ENCODE measurements at places on chromosomes 13 and 19.

DNA sequence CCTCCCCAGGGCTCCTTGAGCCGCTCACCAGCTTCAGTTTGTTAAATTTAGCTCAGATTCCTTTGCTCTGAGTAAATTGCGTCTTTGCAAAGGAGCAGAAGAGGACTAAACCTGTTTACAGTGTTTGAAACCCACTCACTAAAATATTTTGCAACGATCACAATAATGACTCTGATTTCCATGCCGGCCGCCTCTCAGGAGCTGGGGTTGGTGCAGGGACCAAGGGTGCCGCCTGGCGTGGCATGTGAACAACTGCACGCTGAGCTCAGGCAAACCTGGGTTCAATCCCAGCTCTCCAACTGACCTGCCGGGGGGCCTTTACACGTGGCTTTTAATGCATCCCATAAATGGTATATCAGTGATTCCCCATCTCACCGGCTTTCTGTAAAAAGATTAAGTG lies 68.7 kb upstream of the CACNA1A start:
- no peaks in the 10 kb centered on the region for H3K4me1 ChIP-seq
- no peak for DNase-seq
- H3K27ac ChIP-seq, result no peak overlapping the region
- no peak overlapping the region for H3K4me3 ChIP-seq

- no peaks in the 10 kb centered on the region for H3K4me1 ChIP-seq
- H3K27ac ChIP-seq, result no peak overlapping the region
- DNase-seq, result no peak
- no peak overlapping the region for H3K4me3 ChIP-seq
- no peaks in the 10 kb centered on the region for H3K36me3 ChIP-seq
Observed at GRCh38 chr13:23778879-23779278, 110.3 kb downstream of the MIPEP start.

GRCh38 chr19:927780-928401 lies 2.1 kb downstream of the ARID3A start:
- H3K36me3 ChIP-seq, result no peaks in the 10 kb centered on the region
- peaks cover 24% of the 10 kb centered on the region for H3K4me1 ChIP-seq
- H3K27me3 ChIP-seq, result no peaks in the 10 kb centered on the region
- DNase-seq, result no peak
- no peak overlapping the region for H3K4me3 ChIP-seq
- H3K27ac ChIP-seq, result no peak overlapping the region

GRCh38 chr19:542173-542866 lies 1.5 kb upstream of the GZMM start:
- peaks cover 11% of the 10 kb centered on the region for H3K4me1 ChIP-seq
- H3K36me3 ChIP-seq, result peaks cover 29% of the 10 kb centered on the region
- no peaks in the 10 kb centered on the region for H3K27me3 ChIP-seq
- no peak overlapping the region for H3K4me3 ChIP-seq
- H3K27ac ChIP-seq, result no peak overlapping the region
- no peak for DNase-seq

GRCh38 chr13:41512441-41512840 lies 55.1 kb downstream of the RGCC start:
- no peak for DNase-seq
- H3K4me3 ChIP-seq, result no peak overlapping the region
- no peaks in the 10 kb centered on the region for H3K36me3 ChIP-seq
- no peaks in the 10 kb centered on the region for H3K27me3 ChIP-seq
- H3K4me1 ChIP-seq, result no peaks in the 10 kb centered on the region
- H3K27ac ChIP-seq, result no peak overlapping the region

GRCh38 chr13:106987427-106987785 lies 419.5 kb upstream of the ARGLU1 start:
- H3K27me3 ChIP-seq, result no peaks in the 10 kb centered on the region
- no peaks in the 10 kb centered on the region for H3K36me3 ChIP-seq
- no peaks in the 10 kb centered on the region for H3K4me1 ChIP-seq
- no peak for DNase-seq

- H3K27ac ChIP-seq, result no peak overlapping the region
- no peaks in the 10 kb centered on the region for H3K27me3 ChIP-seq
- H3K4me1 ChIP-seq, result no peaks in the 10 kb centered on the region
- no peaks in the 10 kb centered on the region for H3K36me3 ChIP-seq
- no peak overlapping the region for H3K4me3 ChIP-seq
- no peak for DNase-seq
Observed at GRCh38 chr13:45224176-45224575, 23.3 kb upstream of the KCTD4 start.

- H3K36me3 ChIP-seq, result no peaks in the 10 kb centered on the region
- H3K4me1 ChIP-seq, result no peaks in the 10 kb centered on the region
- H3K4me3 ChIP-seq, result no peak overlapping the region
Observed at GRCh38 chr13:61358599-61358998, 57.0 kb downstream of the PCDH20 start.

DNA sequence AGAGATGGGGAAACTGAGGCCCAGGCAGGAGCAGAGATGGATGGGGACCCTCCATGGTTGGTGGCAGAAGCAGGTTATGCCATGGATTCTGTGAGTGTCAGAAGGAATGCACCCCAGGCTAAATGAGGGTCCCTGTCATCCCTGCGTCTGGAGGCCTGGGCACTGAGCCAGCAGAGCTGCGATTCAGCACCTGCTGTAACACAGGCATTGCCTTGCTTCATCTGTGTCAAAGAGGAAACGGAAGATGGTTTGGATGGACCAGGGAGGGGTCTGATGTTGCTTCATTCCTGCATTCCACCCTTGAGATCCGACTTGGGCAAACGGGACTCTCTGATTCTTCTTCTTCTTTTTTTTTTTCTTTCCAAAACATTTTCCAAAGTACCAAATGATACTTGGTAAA lies 1.2 kb downstream of the C5AR1 start:
- DNase-seq, result no peak
- no peaks in the 10 kb centered on the region for H3K4me1 ChIP-seq
- peaks cover 3% of the 10 kb centered on the region for H3K27me3 ChIP-seq

- peak overlapping the region; percentile 30 for H3K4me3 ChIP-seq
- H3K4me1 ChIP-seq, result peaks cover 13% of the 10 kb centered on the region
- H3K27ac ChIP-seq, result no peak overlapping the region
- no peaks in the 10 kb centered on the region for H3K27me3 ChIP-seq
- peaks cover 13% of the 10 kb centered on the region for H3K36me3 ChIP-seq
- no peak for DNase-seq
Observed at GRCh38 chr13:108214441-108215271, 680 bp downstream of the LIG4 start.

DNA sequence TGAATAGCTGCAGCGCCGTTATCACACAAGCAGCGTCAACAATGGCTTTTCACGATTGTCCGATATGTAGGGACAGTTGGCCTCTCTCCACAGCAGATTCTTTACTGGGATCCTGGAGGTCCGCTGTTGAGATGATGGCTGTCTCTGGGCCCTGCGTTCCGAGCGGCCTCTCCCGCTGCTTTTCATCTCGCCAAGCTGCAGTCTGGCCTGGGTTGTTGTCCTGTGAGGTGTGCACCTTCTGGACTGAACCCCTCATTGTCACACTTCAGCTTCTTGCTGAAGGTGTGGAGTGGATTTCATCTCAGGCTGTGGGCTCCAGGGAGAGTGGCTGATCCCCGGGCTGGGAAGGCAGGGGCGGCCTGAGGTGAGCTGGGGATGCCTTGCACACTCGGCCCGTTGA lies 9.6 kb downstream of the UPF1 start:
- no peaks in the 10 kb centered on the region for H3K27me3 ChIP-seq
- peaks cover 6% of the 10 kb centered on the region for H3K36me3 ChIP-seq
- no peak for DNase-seq
- no peak overlapping the region for H3K4me3 ChIP-seq
- peaks cover 49% of the 10 kb centered on the region for H3K4me1 ChIP-seq

DNA sequence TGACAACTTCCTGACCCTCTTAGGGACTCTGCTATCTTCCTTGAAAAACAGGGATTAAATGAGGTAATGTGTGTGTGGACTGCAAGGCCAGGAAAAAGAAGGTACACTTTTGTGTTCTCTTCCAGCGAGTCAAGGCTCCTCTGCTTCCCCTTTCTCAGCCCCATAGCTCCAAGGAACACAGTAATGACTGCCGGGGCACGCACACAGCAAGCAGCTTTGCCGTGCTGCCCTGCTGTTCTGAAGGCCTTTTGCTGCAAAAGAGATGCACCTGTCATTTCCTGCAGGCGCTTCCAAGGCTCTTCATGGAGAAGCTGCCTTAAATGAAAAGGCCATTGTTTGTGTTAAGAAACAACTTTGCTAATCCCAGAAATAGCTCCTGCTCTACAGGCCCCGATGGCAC lies 84.6 kb downstream of the CYSLTR2 start:
- no peaks in the 10 kb centered on the region for H3K4me1 ChIP-seq
- DNase-seq, result no peak
- H3K27ac ChIP-seq, result no peak overlapping the region
- no peaks in the 10 kb centered on the region for H3K36me3 ChIP-seq
- H3K27me3 ChIP-seq, result no peaks in the 10 kb centered on the region
- H3K4me3 ChIP-seq, result no peak overlapping the region

- H3K36me3 ChIP-seq, result no peaks in the 10 kb centered on the region
- H3K4me3 ChIP-seq, result no peak overlapping the region
- H3K27ac ChIP-seq, result no peak overlapping the region
- no peaks in the 10 kb centered on the region for H3K4me1 ChIP-seq
Observed at GRCh38 chr13:35722458-35723052, 246.1 kb upstream of the MAB21L1 start.

- no peaks in the 10 kb centered on the region for H3K27me3 ChIP-seq
- no peak overlapping the region for H3K4me3 ChIP-seq
- H3K27ac ChIP-seq, result no peak overlapping the region
- no peak for DNase-seq
- H3K36me3 ChIP-seq, result no peaks in the 10 kb centered on the region
Observed at GRCh38 chr13:84951128-84951527, 848.1 kb downstream of the SLITRK6 start.

GRCh38 chr19:48963371-48964204 lies 1.5 kb upstream of the FTL start:
- DNase-seq, result peak; percentile 36
- H3K27ac ChIP-seq, result peak overlapping the region; percentile 62
- H3K36me3 ChIP-seq, result peaks cover 21% of the 10 kb centered on the region
- H3K27me3 ChIP-seq, result no peaks in the 10 kb centered on the region
- H3K4me3 ChIP-seq, result peak overlapping the region; percentile 2
- peaks cover 47% of the 10 kb centered on the region for H3K4me1 ChIP-seq

GRCh38 chr19:8609279-8610040 lies 1.1 kb downstream of the ADAMTS10 start:
- H3K27ac ChIP-seq, result no peak overlapping the region
- H3K4me3 ChIP-seq, result peak overlapping the region; percentile 80
- H3K4me1 ChIP-seq, result peaks cover 12% of the 10 kb centered on the region
- peaks cover 9% of the 10 kb centered on the region for H3K36me3 ChIP-seq
- no peak for DNase-seq

DNA sequence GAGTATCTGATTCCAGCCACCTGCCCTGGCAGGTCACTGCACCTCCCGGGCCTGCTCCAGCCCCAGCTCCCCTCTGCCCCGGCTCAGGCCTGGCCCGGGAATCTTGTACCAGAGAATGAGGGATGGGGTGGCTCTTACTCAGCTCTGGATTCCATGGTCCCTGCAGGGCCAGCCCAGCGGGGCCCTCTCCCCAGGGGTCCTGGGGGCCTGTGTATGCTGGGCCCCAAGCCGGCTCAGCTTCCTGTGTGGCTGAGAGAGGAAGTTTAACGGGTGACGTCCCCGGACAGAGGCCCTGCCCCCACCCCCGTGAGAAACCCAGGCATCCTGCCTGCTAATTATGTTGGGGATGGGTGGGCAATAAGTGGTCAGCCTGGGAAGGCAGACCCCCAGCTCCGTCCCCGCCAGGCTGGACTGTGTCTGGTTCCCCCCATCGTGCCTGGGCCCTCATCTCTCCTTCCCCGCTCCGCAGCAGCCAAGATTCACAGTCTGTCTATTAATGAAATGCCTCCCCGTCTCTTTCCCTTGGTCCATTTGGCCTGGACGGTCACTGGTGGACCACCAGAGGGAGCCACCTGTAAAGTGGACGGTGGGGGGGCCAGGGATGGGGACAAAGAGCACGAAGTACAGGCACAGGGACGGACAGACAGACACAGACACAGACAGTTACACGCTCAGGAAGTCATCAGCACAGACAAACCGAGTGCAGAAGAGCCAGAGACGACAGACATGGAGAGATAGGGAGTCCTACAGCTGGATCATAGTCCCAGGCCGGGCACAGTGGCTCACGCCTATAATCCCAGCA lies at the start of gene DENND1C:
Gene DENND1C (minus strand): TSS at position 247 of the 802 bp plus-strand sequence. CDS start 92 bp downstream, at position 155.
- peak within 1 kb of the TSS; percentile 76 for H3K4me3 ChIP-seq
- peaks cover 23% of the 10 kb centered on the region for H3K36me3 ChIP-seq
- DNase-seq, result peak; percentile 42
- H3K27me3 ChIP-seq, result no peaks in the 10 kb centered on the region
- peaks cover 29% of the 10 kb centered on the region for H3K4me1 ChIP-seq

GRCh38 chr13:90884066-90884465 lies 463.4 kb upstream of the MIR17HG start:
- H3K36me3 ChIP-seq, result no peaks in the 10 kb centered on the region
- no peak for DNase-seq
- no peak overlapping the region for H3K27ac ChIP-seq
- H3K4me1 ChIP-seq, result no peaks in the 10 kb centered on the region
- H3K4me3 ChIP-seq, result no peak overlapping the region

DNA sequence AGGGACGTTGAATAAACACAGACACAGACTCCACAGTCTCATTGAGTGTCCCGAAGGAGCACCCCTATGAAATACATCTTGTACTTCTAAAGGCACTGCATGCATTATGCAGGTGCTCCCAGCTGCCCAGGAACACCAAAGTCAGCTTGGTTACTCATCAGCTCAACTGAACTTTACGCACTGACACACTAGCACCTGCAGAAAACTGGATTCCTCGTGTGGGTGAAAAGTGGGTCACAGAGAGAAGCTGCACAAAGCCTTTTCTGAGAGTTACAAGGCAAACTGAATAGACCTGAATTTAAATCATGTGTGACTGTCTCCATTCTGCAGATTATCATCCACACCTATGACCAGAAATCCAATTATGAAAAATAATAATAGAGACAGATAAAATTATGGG lies 527.5 kb upstream of the NBEA start:
- H3K27me3 ChIP-seq, result no peaks in the 10 kb centered on the region
- no peaks in the 10 kb centered on the region for H3K4me1 ChIP-seq
- no peak for DNase-seq
- no peak overlapping the region for H3K4me3 ChIP-seq
- H3K27ac ChIP-seq, result no peak overlapping the region
- H3K36me3 ChIP-seq, result no peaks in the 10 kb centered on the region

DNA sequence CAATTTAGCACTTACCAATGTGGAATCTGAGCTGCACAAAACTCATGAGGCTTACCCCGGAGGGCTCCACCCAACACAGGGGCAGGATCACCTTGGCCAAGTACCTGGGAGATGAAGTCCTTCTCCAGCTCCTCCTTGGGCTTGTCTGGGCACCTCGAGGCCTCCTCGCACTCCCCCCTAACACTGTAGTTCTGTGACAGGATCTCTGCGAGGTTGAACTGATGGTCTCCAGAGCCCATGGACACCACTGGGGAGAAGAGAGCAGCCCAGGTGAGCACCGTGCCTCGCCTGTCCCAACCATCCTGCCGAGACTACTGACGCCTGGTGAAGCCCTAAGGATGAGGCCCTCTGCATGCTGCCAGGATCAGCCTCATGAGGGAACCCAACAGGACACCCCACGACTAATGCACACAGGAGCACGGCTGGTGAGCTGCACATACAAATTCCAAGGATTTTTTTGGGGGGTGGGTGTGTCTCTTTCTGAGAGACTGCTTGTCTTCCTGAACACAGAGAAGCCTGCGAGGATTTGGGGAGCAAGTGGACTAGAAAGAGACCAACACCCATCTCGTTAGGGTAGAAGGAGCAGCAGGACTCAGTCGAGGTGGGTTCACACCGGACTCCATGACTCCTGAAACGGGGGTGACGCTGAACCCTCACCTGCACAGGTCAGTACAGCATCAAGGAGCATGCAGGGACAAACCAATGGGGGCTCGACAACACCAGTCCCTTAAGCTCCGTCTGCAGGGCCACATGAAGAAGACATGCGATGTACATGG lies 10.1 kb downstream of the MIER2 start:
- no peaks in the 10 kb centered on the region for H3K4me1 ChIP-seq
- no peak for DNase-seq
- H3K36me3 ChIP-seq, result peaks cover 32% of the 10 kb centered on the region
- no peaks in the 10 kb centered on the region for H3K27me3 ChIP-seq
- no peak overlapping the region for H3K4me3 ChIP-seq
- no peak overlapping the region for H3K27ac ChIP-seq

Measured in effector memory CD4-positive, alpha-beta T cell (primary cell).